Fibroblast of the aortic adventitia (primary cell): ENCODE measurements at places on chromosomes 11 and 22.

- DNase-seq, result no peak
Measured at GRCh38 chr11:61754534-61755482, 2.4 kb downstream of the MYRF start.

DNA sequence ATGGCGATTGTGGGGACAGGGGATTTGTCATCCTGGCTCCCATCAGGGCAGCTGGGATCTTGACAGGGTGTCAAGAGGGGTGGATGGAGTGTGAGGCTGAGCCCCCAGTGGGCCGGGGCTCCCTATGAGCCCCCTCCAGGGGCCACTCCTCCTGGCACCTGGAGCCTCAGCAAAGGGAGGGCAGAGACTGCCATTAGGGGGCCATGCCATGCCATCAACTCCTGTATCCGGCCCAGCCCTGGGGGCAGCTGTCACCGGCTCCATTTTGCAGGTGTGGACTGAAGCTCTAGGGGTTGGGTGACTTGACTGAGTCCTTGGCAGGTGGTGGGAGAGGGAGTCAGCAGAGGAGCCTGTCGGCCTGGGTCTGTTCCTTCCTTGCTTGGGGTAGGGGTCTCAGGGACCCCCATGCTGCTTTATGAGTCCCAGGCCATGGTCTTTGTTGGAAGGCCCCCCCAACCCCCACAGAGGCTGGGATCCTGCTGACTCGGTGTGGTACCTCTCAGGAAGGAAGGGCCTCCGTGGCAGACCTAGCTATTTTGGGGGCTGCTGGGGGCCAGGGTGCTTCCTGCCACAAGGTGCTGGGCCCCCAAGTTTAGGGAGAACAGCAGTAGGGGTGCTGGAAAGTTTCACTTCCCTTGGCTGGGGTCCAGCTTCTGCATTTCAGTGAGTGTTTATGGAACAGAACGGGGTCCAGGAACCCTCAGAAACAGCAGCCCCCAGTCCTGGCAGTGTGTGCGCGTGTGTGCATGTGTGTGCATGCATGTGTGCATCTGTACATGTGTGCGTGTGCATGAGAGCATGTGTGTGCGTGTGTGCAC lies 1.5 kb downstream of the ACY3 start:
- DNase-seq, result no peak

- peak; percentile 19 for DNase-seq
Measured at GRCh38 chr11:31060880-31061279, 308.7 kb downstream of the DCDC1 start.

DNA sequence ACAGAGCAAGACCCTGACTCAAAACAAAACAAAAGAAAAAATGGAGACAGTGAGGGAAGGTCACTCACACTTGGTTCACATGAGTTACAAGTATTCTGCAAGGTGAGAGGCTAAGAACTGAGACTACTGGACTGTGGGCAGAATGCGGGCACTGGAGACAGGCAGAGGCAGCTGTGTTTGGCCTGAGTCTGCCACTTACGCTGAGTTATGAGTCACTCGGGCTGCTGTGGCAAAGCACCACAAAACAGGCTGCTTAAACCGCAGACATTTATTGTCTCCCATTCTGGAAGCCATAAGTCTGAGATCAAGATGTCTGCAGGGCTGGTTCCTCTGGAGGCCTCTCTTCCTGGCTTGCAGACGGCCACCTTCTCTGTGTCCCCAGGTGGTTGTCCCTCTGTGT lies 122.8 kb downstream of the SHANK2 start:
- no peak for DNase-seq

DNA sequence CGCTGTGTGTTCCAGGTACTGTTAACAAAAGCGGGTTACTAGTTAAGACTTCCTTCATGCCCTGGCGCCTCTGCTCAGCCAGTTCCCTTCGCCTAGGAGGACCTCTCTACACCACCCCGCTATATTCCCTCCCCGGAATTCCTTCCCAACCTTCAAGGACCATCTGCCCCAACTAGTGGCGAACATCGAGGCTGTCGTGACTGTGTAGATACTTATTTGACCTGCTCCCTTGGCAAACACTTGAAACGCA lies 450 bp upstream of the BCL2L13 start:
- DNase-seq, result no peak

GRCh38 chr22:31474743-31475142 lies 14.9 kb downstream of the EIF4ENIF1 start:
- DNase-seq, result peak; percentile 72

GRCh38 chr11:77409046-77409445 lies 64.8 kb downstream of the PAK1 start:
- no peak for DNase-seq

- peak; percentile 32 for DNase-seq
Measured at GRCh38 chr11:72406540-72407527, 27.5 kb downstream of the CLPB start.

DNA sequence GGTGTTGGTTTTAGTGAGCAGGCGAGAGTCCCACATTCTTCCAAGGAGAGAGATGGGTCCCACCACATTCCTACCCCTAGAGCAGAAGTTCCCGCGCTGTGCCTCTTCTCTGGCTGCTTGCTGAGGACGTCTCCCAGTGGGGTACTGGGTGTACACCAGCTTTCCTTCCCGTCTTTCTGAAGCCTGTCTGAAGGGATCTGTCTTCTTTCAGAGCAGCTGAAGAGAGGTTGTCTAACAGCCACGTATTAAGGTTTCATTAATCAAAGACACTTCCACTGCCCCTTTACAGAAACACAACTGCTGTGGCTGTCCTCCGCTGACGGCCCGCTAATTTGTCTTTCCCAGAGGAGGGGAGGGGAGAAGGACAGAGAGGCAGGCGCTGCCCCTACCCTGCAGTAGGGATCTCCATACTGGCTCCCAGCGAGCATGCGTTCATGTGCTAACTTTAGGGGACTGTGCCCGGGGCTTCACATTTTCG lies 56.0 kb downstream of the ZBTB16 start:
- no peak for DNase-seq

DNA sequence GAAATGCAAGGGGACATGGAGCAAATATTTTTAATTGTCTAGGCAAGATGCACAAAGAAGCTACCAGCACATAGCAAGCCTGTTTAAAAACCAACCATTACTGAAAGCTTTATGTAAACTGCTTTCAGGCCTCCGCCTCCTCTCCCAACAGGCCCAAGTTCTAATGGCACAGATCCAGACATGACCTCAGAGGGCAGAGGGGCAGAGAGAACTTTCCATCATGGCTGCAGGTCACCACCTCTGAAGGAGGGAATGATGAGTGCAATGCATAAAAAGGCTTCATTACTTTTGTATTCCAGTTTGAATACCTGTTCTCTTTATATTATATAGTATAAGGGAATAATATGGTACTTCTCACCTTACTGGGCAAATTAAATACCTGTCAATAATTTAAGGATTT lies 15.2 kb downstream of the DDX17 start:
- DNase-seq, result peak; percentile 62

GRCh38 chr11:118054712-118055640 lies 21.9 kb upstream of the TMPRSS4 start:
- no peak for DNase-seq

DNA sequence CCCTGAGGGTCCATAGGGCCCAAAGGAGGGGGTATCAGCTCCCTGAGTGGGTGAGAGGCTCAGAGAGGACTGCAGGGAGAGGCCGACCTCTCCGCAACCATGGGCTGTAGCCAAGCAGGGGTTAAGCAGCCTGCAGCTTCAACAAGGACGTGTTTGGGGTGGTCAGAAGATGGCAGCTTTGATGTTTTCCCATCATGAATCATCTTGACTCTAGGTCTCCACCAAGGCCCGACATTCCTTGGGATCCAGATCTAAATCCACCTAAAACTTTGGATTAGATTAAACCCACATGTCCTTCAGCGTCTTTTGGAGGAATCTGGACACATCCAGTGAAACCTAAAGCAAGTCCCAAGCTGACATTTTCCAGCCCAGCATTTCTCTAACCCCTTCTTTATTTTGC lies 19.8 kb downstream of the FBLN1 start:
- no peak for DNase-seq

- peak; percentile 12 for DNase-seq
Measured at GRCh38 chr11:32421992-32422391, 13.3 kb downstream of the WT1 start.

- no peak for DNase-seq
Measured at GRCh38 chr11:69360606-69361005, 66.7 kb downstream of the MYEOV start.

- no peak for DNase-seq
Measured at GRCh38 chr11:3155216-3155615, 9.9 kb downstream of the OSBPL5 start.

DNA sequence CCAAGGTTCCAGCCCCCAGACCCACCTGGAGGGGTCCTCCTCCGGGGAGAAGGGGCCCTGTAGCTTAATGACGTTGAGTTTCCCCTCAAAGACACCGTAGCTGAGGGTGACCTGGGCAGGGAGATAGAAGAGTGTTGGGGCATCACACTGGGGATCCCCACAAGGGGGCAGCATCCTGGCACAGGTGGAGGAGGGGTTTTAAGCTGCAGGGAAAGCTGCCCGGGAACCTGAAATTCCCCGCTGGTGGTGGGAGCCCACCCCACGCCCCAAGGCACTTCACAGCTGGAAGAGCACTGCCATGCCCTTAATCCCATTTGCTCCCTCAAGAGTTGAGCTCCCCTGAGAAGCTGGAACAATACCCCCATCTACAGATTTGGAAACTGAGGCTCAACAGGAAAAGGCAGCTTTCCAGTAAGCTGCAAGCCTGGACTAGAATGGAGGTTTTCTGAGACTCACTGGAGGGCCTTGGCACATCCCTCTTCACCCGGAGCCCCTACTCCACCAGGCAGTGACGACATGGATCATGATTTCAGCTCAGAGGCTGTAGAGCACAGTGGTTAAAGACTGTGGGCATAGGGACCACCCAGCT lies 13.7 kb downstream of the MFNG start:
- DNase-seq, result no peak

- DNase-seq, result no peak
Measured at GRCh38 chr22:22194931-22195264, 49.7 kb upstream of the VPREB1 start.

DNA sequence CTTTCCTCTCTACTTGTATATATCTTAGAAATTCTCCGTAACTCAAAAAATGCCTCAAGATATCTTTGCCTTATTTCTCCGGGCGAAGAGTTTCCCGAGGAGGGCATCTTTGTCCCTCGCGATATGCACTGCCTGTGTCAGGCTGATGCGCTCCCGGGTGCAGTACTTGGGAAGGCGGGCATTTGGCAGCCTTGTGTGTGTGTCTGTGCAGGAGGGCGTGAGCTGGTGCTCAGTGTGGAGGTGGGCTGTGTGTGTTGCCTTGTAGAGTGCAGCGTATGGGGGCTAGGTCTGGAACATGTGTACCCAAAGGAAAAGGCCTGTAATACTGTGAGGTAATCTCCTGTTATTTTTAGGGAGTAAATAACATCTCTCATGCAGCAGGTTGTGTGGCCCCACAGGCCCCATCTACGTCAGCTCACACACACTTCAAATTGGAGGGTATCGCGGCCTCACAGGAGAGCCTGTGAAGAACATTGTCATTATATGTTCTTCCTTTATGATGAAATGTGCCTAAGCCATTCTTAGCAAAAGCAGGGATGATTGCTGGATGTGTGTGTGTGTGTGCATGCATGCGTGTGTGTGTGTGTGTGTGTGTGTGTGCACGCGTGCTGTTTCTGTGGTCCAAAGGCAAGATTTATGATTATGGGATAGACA lies 77.5 kb downstream of the KCNJ1 start:
- DNase-seq, result no peak

DNA sequence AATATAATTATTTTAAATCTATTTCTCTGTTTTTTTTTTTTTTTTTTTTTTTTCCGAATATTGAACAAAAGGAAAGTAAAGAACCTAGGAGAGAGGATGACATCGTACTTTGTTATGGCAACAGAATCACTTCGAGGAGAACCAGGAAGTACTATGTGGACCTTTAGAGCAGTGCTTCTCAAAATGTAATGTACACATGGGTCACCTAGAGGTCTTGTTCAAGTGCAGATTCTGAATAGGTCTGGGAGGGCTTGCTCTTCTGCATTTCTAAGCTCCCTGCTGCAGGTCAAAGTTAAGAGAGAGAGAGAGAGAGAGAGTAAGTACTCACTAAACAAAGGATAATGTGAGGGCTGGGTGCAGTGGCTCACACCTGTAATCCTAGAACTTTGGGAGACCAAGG lies 419.5 kb upstream of the TENM4 start:
- no peak for DNase-seq

DNA sequence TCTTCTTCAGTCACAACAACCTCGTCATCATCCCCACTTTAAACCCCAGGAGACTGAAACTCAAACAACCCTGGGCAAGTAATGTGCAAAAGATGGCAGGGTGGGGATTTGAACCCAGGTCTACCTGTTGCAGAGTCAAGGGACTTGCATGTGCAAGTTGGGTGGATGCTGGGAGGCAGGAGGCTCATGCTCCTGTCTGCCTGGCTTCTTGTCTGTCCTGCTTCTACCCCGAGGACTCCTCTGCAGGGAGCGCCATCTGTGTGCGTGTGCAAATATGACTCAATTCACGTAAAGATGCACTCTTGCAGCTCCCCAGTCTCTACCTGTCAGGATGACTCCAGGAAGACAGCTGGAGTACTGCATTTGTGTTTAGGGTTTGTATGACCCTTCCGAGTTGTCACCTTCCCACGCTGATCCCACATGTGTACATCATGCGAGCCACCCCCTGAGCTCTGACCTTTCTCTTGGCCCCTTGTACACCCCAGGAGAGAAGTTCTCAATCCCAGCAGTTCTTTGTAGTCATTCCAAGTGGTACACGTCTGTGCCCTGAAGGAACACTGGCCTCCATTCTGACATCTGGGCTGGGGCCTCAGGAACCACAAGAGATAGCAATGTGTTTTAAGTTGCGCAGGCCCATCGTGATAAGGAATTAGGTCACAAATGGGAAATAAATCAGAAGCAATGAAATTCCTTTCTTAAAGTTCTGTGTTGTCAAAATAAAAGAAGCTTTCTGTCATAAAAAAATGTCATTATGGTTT lies 95.7 kb downstream of the CWC15 start:
- peak; percentile 55 for DNase-seq

GRCh38 chr11:69541501-69542313 lies 60.2 kb downstream of the LINC01488 start:
- DNase-seq, result peak; percentile 26

DNA sequence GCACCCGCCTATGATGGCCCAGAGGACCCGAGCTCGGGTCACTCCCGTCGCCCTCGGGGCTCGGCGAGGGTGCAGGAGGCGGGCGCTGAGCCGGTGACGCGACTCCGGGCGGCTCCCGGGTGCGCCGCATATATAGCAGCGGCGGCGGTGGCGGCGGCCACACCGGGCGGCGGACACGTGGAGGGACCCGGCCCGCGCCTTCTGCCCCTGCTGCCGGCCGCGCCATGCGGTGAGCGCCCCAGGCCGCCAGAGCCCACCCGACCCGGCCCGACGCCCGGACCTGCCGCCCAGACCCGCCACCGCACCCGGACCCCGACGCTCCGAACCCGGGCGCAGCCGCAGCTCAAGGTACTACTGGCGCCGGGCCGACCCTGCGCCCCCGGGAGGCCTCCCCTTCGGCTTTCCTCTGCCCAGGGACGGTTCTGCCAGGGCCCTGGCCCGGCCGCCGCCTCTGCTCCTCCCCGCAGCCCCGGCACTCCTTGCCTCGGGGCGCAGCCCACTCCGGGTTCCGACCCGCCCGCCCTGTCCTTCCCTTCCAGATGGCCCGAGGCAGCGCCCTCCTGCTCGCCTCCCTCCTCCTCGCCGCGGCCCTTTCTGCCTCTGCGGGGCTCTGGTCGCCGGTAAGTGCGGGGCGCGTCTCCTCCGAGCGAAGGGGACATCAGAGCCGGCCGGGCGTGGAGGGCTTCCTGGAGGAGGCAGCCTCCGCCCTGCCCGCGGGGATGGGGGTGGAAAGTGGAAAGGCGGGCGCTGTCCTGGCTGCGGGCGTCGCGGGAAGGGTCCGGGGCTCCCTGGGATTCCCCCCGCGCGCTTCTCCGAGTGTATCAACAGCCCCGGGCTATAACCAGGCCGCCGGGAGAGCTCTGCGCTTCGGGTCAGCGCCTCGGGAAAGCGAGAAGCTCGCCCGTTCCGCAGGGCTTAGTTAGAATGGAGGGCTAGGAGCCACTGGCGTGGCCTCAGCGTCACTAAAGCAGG lies at the start of gene GAL:
Gene GAL (plus strand): TSS at position 160 of the 972 bp plus-strand sequence. CDS start 380 bp downstream, at position 540.
- DNase-seq, result no peak
